ENCODE measurements at places on chromosomes 1 and 21.

GRCh38 chr1:226976978-226977642 lies 37.0 kb downstream of the COQ8A start:
- no peak for DNase-seq

GRCh38 chr1:98964198-98964597 lies 40.5 kb downstream of the PLPPR5 start:
- DNase-seq: no peak

- DNase-seq: no peak
These were observed 26.4 kb downstream of the ANGPTL1 start for GRCh38 chr1:178844436-178844835.

DNA sequence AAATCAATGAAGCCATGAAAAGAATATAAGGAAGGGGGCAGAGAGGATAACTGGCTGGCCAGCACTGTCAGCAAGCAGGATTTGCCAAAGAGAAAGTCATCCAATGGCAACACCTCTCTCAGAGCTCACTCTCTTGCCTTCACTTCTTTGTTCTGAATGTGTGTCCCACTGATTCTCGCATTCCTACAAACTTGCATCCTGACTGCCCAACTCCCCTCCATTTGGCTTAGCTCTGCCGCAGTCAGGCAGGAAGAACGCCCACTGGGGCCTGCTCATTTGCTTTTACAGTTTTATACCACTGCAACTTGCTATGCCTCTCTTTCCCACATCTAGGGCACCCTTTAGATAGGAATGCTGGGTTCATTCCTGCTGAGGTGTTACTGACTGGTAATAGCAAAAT lies 364.2 kb upstream of the ST6GALNAC5 start:
- no peak for DNase-seq

DNA sequence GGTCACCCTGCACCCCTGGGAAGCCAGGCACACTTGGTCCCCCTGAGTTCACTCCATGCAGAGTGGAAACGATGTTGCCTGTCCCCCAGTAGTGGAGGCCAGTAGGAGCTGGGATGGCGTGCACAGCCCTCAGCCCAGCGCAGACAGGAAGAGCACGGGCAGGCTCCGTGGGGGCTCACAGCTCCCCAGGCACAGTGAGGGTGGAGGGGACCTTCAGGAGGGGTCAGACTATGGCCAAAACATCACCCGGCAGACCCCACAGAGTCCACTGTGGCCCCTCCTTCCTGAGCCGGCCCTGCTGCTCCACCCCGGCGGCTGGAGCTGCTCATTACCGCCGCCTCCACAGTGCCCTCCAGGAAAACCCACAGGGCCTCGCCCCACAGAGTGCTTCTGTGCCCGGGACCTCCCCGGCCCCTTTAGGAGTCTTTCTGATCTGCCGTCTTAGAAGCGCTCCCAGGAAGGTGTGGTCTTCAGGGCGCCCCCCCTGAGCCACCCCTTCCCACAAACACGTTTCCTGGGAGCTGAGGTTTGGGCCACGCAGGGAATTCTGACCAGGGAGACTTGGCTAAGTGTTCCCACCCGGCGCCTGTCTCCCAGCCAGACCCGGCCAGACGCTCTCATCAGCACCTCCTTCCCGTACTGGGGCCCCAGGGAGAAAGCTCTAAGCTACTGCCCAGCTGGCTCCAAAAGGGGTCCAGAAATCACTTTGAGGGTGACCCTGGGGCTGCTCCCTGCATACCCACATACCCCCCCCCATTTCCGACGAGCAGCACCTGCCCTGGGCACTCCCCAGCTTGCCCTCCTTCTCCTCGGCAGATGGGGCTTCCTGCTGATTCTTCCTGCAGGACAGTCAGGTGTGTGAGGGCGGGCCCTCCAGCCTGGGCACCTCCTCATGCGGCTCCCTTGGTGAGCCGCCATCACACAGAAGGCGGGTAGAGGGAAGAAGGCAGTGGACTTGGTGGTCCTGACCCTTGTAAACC lies 38.8 kb downstream of the RIPK4 start:
- no peak for DNase-seq

- no peak for DNase-seq
These were observed 92.1 kb upstream of the IPO9 start for GRCh38 chr1:201736707-201737320.

- DNase-seq: no peak
These were observed 3.3 kb downstream of the RSRP1 start for GRCh38 chr1:25243907-25244306.

GRCh38 chr1:47948126-47948525 lies 49.1 kb downstream of the TRABD2B start:
- no peak for DNase-seq

- no peak for DNase-seq
These were observed 37.5 kb downstream of the PLPPR5 start for GRCh38 chr1:98967122-98967521.

- no peak for DNase-seq
These were observed 790 bp downstream of the RPS8 start for GRCh38 chr1:44775930-44776729.

- DNase-seq: no peak
These were observed 577 bp downstream of the IKBKE start for GRCh38 chr1:206470692-206471414.

DNA sequence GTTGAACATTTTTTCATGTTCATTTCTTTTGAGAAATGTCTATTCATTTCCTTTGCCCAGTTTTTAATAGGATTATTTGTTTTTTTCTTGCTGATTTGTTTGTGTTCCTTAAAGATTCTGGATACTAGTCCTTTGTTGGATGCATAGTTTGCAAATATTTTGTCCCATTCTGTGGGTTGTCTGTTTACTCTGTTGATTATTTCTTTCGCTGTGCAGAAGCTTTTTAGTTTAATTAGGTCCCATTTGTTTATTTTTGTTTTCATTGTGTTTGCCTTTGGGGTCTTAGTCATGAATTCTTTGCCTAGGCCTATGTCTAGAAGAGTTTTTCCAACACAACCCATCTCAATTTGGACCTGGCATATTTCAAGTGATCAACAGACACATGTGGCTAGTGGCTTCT lies 116.1 kb upstream of the GALNT2 start:
- no peak for DNase-seq
